ENCODE measurements at places on chromosomes 6 and 20.

GRCh38 chr6:35552285-35552917 is 39.7 kb upstream of the TULP1 start:
- peak; percentile 15 for DNase-seq

DNA sequence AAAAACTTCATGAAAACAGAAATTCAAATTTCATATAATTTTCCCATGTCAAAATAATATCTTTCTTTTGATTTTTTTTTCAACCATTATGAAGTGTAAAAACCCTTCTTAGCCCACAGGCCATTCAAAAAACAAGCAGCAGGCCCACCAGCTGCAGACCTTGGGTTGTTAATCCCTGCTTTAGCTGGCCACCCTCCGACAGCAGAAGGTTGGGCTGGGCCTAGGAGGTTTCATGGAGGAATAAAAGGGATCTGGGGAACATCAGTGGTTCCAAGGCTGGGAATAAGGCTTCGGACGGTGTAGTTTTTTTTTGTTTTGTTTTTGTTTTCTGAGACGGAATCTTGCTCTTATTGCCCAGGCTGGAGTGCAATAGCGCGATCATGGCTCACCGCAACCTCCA is 3.6 kb upstream of the HSP90AB1 start:
- DNase-seq: no peak

DNA sequence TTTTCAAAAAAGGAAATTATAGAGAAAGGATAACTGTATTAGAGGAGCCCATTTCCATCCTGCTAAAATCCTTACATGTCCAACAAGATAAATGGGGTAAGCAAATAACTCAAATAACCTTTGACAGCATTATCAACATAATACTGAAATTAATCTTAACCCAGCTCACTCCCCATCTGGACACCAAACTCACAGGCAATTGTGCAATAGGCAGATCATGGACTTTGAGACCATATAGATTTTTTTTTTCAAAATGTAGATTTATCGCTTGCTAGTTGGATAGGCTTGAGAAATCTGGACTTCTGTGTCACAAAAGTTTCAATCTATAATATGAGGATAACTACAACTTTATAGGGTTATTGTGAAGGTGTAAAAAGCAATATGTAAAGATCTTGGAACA is 134.4 kb upstream of the ASCC3 start:
- DNase-seq: no peak

DNA sequence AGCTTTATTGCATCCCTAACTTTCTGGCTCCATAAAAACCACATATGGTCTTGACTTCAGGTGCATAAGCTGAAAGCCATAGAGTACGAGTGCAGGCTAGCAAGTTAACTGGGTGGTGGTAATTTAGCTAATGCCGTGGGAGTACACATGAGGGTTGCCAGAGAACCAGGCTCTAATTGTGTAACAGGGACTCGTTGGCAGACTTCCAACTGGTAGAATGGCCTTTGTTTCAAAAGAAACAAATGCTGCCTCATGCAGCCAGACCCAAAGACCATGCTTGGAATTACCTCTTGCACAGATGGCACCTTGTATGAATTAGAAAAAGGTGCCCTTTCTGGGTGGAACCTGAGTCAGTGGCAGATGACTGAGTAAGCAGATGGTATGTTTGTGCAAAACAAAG is 73.2 kb downstream of the LY86 start:
- no peak for DNase-seq

DNA sequence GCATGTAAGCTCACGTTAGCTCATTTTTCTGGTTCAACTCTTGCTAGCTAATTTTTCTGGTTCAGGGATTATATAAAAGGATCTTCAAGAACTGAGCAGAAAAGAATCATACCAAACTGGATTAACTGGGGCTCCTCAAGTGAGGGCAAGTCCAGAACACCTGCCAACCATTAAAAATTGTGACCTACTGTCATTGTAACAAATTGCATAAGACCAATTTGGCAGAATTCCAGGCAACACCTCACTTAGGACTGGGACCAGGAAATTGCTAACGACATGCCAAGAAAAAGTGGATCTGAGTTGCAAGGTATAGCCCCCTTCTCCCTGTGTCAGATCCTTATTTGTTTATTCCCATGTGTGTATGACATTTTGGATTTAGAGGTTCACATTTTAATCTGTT is 216.6 kb downstream of the HIVEP2 start:
- no peak for DNase-seq

DNA sequence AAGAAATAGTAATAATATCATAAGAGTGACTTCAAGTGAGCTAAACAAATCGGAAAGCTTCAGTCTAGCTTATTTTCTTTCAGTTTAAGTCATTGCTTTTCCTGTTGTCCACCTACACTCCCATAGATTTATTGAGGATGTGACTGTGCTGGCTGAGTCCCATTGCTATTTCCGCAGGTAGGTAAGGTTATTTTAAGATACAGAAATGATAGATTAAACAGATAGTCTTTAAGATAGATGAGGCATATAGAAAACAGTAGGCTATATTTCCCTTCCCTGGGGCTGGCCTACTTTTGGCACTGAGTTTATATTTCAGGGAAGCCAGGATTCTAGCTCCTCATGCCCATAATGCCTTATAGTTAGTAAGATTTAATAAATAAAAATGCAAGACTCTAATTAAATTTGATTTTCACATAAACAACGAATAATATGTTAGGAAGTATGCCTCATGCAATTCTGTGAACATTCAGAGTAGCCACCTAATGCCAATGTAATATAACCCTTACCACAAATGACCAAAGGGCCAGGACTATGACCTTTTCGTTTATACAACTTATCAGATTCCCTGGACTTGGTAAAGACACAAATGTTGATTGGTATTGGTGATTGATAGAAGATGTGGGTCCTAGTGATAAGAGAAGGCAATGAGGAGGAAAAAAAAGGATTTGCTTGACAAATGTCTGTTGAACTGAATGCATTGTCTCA is 1079.3 kb downstream of the EPHA7 start:
- DNase-seq: no peak

DNA sequence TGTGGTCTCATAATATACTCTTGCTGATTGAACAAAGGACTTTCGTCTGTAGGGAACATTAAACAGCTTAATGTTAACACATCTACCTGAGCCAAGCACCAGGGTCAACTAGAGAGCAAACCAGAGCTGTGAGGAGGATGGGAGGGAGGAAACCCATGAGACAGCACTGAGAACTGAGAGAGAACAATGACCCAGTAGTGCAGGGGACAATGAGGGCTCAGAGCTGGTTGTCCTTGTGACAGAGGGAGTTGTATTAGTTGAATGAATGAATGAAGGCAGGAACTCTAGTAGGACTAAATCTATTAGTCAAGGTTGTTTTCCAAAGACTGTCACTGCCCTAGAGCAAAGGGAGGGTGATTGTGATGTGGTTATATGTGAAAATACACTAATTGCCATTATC is 28.2 kb upstream of the GSTA4 start:
- DNase-seq: no peak

- DNase-seq: no peak
Observed at GRCh38 chr6:53300656-53301551, 47.8 kb downstream of the ELOVL5 start.

GRCh38 chr20:6341491-6341890 is 218.7 kb upstream of the FERMT1 start:
- no peak for DNase-seq

All from stimulated activated CD4-positive, alpha-beta T cell treated with anti-CD3 and anti-CD28 coated beads, Interleukin-1b, Interleukin-23, amount 100 ng/mL, for 1 hour (primary cell).